ENCODE measurements at places on chromosomes 16 and 17. TPM values are rescaled to one million over a fixed set of nuclear protein-coding genes. Genes with fewer than 3 reads are reported as not detected.

HIRIP3 gene
- total RNA-seq: 18.4 TPM

LLGL2 gene
- 122 TPM for total RNA-seq

SDR42E2 gene
- total RNA-seq: not detected

DYNLRB2 gene
- total RNA-seq: 1.8 TPM

AANAT gene
- not detected for total RNA-seq

CHAD gene
- not detected for total RNA-seq

WFDC1 gene
- total RNA-seq: 0.15 TPM

KRTAP4-9 gene
- not detected for total RNA-seq

ZNF594 gene
- 1.7 TPM for total RNA-seq

ITGAL gene
- not detected for total RNA-seq

ZG16 gene
- not detected for total RNA-seq

TRPV2 gene
- total RNA-seq: 0.69 TPM

PAQR4 gene
- 45.0 TPM for total RNA-seq

DLG4 gene
- total RNA-seq: 12.8 TPM

STAC2 gene
- not detected for total RNA-seq

ZNF423 gene
- total RNA-seq: not detected

SSTR5 gene
- 0.51 TPM for total RNA-seq

USP22 gene
- 188 TPM for total RNA-seq

PYCARD gene
- 16.5 TPM for total RNA-seq

CRAMP1 gene
- total RNA-seq: 15.5 TPM

HOXB3 gene
- 6.0 TPM for total RNA-seq

PPY gene
- total RNA-seq: not detected

DNAH3 gene
- total RNA-seq: under 0.01 TPM

USB1 gene
- 25.1 TPM for total RNA-seq

SDR42E1 gene
- total RNA-seq: not detected

GNG13 gene
- total RNA-seq: not detected

MRPL27 gene
- total RNA-seq: 173 TPM

KCNG4 gene
- total RNA-seq: not detected

EMP2 gene
- total RNA-seq: 33.9 TPM

OR1F1 gene
- not detected for total RNA-seq

VASN gene
- total RNA-seq: 13.6 TPM

TMEM106A gene
- not detected for total RNA-seq

EVPL gene
- 48.3 TPM for total RNA-seq

KRT17 gene
- total RNA-seq: 92.1 TPM

SOST gene
- not detected for total RNA-seq

OTOA gene
- not detected for total RNA-seq

KSR1 gene
- total RNA-seq: 5.8 TPM

KRTAP4-3 gene
- not detected for total RNA-seq

WNT3 gene
- 4.9 TPM for total RNA-seq

Data from PC-3 (cell line).